ENCODE measurements at places on chromosomes 1 and 21.
A peak's percentile ranks its signal among the peaks of the same experiment; 100 is the strongest.

DNA sequence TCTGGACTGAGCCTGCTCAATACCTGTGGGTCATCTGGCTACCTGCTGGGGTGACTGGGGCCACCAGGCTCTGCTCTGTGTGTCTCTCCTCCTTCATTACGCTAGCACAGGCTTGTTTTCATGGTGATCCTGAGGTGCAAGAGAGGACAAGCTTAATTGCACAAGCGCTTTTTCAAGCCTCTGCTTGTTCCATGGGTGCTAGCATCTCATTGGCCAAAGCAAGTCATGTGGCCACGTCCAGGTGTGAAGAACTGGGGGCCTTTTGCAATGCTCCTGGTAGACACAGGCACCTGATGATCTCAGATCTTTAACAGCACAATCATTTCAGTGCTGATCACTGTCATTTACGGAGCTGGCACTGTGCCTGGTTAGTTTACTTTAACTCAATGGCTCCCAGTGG, 114.6 kb downstream of the KAZN start:
- DNase-seq, result no peak

DNA sequence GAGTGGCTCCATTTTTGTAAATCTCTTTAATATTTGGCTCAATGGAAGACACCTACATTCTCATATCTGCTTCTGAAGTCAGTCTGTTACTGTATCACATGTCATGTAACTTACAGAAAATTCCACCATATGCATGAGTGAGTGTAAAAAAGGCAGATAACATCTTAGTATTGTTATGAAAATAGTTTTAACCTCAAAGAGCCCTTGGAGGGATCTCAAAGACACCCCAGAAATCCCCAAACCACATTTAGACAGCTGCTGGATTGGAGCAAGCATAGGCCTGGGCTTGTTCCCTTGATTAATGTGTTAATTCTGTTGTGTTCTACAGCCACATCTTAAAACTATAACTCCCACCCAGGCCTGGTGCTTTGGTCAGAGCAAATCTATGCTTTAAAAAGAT, 16.9 kb downstream of the MACO1 start:
- DNase-seq, result no peak

GRCh38 chr1:154478639-154479038, 23.4 kb upstream of the TDRD10 start:
- DNase-seq, result peak; percentile 85

DNA sequence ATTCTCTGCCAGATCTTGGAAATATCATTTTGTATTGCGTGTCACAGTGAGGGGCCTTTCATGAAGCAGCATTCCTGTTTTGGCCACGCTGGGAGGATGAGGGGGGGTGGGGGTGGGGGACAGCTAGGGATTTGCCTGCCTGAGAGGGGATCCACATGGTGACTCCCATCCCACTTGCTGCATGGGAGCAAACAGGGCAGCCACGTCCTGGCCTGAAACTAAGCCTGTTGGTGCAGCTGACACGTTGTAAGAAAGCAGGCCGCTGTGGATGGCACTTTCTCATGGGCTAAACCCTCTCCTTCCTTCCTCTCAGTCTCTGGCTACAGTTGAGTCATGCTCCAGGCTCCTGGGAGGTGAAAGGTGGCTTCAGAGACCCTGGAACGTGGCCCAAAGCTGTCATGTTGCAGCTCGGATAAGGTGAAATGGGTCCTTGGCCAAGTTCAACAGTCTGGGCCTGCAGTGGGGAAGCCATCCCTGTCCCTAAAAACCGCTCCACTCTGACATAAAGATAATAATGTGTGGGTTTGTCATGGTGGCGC, 346.7 kb upstream of the VAMP3 start:
- no peak for DNase-seq

DNA sequence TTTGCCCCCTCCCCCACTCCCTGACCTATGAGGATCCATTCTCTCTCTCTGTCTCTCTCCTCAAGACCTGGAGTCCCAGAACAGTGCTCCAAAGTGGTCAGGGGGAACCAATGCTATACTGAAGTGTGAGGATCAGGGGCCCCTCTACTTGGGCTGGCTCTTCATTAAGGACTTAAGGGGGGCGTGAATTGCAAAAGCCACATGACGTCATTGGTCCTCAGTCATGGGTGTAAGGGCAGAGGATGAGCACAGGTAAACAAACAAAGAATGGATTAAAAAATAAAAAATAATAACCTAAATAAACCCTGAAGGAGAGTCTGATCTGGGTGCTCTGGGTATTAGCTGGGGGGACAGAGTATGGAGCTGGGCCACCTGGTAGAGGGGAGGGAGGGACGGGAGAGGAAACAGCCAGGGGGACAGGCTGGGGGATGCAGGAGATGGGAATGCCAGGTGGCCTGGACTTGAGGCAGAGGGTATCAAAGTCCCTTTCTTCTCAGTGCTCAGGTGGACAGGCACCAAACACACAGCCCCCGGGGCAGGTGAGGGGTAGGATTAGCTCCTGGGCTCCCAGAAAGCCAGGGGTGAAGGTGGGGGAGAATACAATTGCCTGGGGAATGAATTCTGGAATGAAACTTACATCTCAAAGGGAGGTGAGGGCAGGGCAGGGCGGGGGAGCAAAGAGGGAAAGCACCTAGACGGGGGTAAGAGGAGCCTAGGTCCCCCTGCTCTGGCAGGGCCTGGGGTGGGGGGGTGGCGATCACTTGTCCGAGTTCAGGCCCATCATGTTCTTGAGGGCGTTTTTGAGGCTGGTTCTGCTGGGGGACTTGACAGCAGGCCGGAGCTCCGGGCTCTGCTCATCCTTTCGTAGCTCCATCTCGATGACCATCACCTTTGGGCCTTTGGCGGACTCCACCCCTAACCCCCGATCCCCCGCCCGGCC, 4.6 kb downstream of the MPZ start:
- DNase-seq, result peak; percentile 28

GRCh38 chr1:240827786-240828185, 215.8 kb upstream of the GREM2 start:
- DNase-seq, result no peak

DNA sequence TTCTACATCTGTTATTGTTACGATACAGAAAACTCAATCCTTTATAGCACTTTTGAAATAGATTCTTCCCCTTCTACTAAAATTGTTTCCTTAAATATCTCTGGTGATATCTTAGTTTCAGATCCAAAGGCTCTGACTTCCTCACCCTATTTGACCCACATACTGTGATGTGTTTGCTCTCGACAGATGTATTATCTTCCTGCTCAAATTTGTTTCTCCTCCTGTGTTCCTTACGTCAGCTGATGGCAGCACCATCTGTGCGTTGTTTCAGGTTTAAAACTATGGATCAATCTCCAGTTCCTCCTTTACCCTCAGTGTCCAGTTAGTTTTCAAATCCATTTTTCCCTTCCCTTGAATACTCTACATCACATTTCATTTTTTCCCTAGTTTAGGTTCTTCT, 274.4 kb downstream of the RYR2 start:
- no peak for DNase-seq

DNA sequence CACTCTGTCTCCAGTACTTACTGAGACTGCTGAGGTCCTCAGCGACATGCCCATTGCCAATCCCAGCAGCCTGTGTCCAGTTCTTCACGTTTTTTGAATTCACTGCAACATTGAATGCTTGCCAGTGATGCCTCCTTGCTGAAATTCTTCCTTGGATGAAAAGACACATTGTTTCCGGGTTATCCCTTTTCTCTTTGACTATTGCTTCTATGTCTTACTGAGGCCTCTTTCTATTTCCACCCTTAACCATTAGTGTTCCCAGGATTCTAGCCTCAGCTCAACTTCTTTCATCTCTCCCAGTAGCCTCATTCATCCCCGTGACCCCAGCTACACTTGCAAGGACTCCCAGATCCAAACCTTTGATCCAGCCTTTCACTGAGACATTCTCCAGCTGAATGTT, 46.5 kb upstream of the KIF26B start:
- DNase-seq, result no peak

GRCh38 chr1:106584107-106584506, 472.4 kb upstream of the PRMT6 start:
- no peak for DNase-seq

DNA sequence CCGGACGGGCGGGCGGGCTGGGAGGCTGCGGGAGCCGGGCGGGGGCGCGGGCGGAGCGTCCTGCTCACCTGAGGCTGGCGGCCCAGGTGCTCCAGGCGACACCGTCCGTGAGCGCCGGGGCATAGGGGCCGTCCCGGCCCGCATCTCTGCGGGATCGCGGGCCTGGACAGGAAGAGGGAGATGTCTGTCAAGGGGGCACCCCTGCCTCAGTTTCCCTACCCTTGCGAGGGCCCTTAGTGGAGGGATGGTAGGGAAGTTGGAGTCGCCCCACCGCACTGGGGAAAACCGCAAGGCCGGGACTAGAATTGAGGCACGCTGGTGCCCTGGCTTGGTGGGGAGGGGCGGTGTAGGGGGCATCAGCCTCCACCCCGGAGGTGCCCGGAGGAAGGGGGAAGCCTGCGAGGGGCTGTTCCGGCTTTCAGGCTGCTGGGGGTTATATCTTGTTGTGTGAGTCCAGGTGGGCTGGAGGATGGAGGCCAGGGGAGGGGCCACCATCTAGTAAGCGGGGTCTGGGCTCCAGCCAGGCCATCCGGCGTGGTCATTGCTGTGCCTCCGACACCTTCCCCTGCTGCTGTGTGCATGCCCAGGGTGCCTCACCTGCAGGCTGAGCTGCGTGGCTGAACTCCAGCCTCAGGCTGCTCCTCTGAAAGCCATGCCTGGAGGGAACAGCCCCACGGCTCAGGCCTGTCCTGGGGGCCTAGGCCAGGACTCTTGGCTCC, 580 bp downstream of the VWA1 start:
- DNase-seq, result no peak

DNA sequence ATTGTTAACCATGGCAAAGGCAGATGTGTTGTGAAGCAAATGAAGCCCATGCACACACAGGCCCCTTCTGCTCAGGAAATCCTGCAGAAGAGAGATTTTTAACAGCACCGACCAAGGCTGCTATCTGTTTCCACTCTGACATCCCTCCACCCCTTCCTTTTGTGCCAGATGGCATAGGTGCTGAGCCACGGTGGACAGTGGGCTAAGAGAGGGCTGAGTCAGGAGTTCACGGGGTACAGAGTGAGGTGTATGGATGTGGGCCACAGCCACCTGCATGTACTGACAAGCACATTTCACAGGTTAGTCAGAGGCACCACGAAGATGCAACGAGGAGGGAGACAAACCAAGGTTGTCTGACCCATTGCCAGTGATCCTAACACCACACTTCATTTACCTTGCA, 9.5 kb downstream of the RSPH1 start:
- peak; percentile 69 for DNase-seq

All from hematopoietic multipotent progenitor cell treated with erythropoietin and hydrocortisone succinate and interleukin-3 and kit ligand, for 4 days (in vitro differentiated cells).